Glutamatergic neuron (in vitro differentiated cells): ENCODE measurements at places on chromosomes 7 and 10. TPM values are rescaled to one million over a fixed set of nuclear protein-coding genes. Genes with fewer than 3 reads are reported as not detected.

DNA sequence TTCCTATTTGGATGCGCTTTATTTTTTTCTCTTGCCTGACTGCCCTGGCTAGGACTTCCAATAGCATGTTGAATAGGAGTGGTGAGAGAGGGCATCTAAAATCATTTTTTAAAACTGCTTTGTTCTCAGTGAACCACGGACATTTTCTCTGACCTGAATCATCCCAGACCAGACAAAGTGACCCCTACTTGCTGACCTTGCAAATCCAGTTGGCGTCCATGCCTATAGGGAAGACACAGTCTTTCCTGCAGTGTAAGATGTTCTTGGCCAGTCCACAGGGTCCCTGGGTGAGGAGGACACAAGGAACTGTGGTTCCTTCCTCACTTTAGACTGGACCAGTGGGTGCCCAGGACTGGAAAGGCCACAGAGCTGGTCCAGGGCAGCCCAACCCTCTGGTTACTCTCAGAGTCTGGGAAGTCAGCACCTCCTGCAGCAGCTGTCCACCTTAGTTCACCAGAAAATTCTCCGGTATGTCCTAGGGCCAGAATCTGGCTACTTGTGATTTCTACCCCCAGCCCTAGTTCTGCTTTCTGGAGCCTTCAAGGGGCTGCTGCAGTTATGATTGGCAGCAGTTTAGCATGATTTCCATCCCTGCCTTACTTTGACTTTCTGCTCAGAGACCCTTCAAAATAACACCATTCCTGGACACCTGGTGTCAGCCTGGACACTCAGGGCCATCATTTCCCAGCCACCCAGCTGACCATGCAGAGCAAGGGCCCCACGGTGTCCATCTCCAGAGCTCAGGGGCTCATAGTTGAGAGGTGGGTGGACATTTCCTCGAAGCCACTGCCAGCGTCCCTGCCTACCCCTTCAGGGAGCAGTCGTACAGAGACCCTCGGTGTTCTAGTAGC is 19.3 kb downstream of the VIPR2 start:
- DNase-seq = no peak

DNA sequence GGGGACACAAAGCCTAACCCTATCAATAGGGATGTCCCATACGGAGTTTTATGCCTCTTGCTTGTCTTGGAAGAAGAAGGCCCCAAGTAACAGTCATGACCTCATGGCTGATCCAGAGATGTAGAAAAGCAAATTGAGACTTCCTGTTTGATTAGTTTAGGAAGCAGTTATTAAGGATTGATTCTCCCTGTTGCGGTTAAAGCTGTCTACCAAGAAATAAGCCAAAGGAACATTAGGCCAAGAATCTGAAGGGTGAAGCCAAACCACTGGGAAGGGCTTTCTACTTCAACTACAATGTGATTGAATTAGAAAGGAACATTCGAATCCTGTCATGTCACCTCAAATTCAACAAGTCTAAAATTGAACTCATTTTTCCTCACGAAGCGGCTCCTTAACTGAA is 60.5 kb upstream of the AGBL3 start:
- DNase-seq = no peak

The PNLIPRP2 gene
- total RNA-seq = not detected

- no peak for DNase-seq
Measured at GRCh38 chr7:37550872-37551271, 102.2 kb upstream of the ELMO1 start.

The POM121C gene
- 60.1 TPM for total RNA-seq

The SPDYE8 gene
- not detected for total RNA-seq

The SPDYE9 gene
- 0.25 TPM for total RNA-seq

The ITPRIP gene
- 19.8 TPM for total RNA-seq

DNA sequence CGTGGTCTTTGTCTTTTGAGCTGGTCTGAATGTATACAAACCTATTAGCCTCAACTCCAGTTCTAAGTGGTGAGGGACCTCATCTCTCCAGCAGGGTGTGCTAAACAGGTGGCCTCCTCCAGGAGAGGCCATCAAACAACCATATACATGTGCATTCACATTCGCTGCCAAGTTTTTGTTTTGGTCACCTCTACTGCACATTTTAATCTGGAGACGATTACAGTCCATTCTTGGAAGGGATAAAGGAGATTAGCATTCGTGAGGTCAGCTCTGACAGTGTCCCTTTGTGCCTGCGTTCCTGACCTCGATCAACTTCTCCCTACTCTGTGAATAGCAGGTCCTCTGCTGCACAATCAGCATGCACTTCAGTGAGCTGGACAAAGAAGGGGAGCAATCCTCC is 60.8 kb downstream of the RHOBTB1 start:
- no peak for DNase-seq

DNA sequence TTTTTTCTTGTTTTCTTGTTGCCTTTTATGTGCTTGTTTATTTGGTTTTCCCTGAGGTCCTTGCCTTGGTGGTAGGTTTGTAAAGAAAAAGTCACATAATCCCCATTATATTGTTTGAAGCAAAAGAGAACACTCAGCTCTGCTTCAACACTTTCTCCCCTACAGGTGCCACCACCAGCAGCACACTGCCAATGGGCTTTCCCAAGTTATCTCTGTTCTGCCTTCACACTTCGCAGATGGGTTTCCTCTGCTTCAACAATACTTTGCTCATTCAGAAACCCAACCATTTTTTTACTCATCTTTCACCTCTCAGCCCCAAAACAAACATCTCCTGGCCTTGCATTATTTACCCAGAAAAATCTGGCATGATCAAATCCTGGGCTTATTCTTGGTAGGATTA is 375.1 kb upstream of the TEX47 start:
- no peak for DNase-seq

DNA sequence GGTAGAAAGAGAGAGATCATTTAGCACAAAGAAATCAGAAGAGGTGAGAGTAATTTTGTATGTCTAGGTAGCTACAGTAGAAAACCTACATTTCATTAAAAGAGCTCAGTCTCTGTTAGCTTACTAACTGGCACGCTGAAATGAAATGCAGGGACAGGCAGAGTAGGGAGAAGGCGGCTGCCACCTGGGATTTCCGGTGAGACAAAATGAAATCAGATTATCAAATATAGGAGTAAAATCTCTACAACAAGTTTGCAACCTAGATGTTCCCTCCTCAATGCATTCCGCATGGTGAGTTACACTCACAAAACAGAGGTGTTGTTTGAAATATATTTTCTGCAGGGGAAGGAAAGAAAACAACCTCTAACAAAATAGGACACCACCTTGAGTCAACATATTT is 55.9 kb downstream of the VOPP1 start:
- DNase-seq = no peak

- no peak for DNase-seq
Measured at GRCh38 chr10:63763744-63764143, 242.5 kb downstream of the REEP3 start.

The FAM25C gene
- not detected for total RNA-seq

The ALOX5 gene
- 8.4 TPM for total RNA-seq

The ASAH2B gene
- total RNA-seq = 15.5 TPM

DNA sequence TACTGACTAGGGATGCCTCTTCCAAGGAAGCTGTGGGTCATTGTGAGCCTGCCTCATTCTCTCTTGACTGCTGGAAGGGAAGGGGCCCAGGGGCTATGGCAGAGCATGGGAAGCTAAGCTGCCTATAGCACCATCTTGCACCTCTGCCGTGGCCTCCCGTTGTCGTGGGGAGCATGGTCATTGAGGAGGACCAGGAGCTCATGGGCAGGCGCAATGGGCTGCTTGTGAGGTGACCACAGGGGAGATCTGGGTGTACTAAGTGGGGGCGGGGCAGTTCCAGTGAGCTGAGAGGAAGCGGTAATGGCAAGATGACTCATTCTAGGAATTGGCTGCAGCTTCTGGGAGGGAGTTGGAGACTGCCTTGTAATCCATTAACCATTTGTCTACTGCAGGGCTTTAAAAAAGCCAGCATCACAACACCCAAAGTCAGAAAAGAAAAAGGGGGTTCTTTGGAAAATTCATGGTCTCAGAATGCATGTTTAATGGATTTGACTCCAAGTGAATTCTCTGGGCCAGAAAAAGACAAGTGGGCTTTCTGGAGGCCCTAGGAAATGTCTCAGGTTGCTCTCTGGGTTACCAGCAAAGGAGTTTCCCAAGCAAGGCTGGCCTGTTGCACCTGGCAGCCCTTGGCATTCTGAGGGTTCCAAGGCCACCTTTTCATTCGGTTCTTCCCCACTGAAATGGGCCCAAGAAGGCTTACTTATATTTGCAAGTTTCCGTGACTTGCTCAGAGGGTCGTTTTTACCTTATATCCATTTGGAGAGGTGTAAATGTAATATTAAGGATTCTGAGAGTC is 3.6 kb downstream of the DUSP5 start:
- DNase-seq = peak; percentile 70

DNA sequence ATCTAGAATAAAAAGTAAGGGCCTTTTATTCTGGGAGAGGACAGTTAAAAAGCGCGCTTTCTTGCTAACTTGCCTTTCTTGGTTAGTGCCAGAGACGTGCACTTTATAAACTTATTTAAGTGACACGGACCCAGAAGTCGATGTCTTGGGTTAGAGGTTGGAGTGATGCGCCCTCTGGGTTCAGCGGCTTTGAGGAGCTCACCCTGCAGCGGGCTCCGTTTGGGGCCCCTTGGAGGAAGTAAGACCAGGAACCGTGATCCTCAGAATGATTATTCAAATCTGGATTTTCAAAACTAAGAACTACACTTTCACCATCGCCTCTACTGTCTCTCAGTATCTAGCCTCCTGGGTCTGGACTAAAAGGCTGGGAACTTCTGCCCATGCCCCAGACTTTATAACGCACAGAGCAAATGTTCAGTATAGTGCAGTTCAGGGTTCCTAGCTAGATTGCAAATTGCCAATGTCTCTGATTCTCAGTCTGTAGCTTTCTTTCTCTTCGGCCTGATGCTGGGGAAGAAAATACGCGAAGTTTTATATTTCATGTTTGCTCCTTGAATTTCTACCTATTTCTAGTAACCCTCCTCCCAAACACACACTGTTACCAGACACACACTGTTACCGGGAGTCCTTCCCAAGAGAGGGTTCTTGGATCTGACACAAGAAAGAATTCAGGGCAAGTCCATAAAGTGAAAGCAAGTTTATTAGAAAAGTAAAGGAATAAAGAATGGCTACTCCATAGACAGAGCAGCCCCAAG is 18.6 kb upstream of the SMO start:
- DNase-seq = no peak

DNA sequence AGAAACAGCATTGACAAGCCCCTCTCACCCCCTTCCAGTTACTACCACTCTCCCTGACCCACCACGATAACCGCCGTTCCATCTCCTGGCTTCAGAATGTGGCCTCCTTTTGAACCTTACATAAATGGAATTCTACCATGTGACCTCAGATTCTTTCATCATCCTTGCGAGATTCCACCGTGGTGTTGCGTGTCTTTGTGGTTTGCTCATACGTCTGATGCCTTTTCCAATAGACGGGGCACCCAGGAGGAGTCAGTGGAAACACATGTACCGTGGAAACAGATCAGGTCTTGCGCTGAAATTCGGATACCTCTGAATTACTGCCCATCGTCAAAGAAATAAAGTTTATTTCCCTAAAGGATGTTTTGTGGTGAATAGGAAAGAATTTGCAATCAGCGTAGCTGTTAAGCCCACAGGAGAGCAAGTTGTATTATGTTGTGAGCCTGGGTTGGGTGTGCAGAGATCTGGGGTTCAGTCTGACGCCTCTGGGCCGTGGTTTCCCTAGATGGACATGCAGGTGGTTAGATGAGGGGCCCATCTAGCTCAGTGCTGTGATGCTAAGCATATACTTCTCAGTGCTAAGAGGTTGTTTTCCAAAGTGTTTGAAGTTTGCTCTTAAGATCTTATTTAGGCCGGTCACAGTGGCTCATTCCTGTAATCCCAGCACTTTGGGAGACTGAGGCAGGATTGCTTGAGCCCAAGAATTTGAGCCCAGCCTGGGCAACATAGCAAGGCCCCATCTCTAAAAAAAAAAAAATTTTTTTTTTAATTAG is 29.1 kb downstream of the GTF2IRD1 start:
- no peak for DNase-seq

The GPR37 gene
- total RNA-seq = 6.3 TPM
